IPS-NIHi11 (cell line): ENCODE measurements at places on chromosomes 7 and 10.

DNA sequence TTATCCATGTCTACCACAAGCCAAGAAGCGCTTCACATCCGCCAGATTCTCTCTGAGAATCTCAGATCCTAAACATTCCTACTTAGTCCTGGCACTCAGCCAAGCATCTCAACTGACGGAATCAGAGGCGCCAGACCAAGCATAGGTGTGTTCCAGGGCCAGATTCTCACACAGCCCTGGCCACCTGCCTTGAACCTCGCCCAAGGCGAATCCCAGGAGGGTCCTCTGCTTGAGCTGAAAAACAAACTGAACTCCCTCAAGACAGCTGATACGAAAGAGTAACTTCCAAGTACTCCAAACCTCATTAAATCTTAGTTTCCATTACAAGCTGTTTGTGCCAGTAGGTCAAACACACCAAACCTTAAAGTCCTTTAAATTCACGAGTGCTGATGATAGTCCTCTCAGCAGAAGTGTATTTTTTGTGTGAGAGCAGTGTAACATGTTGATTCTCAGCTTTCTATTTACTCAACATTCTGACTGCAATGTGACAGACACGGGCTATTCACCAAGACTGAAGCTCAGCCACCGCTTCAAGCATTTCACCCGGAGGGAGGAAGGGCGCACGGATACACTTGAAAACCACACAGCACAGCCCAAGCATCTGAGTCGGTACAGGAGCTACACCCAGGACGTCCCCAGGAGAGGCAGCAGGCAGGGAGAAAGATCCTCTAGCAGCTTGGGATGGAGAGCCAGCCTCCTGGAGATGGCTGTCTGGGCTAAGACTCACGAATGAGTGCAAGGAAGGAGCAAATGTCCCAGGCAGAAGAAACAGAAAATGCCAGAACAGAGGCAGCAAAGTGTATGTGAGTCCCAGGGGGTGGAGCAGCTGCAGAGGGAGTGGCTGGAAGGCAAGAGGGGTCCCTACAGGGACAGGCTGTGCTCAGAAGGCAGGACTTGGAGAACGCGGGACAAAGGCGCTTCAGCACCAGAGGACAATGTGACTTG, 6.0 kb downstream of the PARD3 start:
- DNase-seq, result no peak

- no peak for DNase-seq
Observed at GRCh38 chr7:1572111-1572822, 2.4 kb upstream of the PSMG3 start.

- no peak for DNase-seq
Observed at GRCh38 chr7:97513326-97513725, 218.6 kb upstream of the TAC1 start.

- no peak for DNase-seq
Observed at GRCh38 chr7:50376056-50376820, 71.7 kb downstream of the IKZF1 start.

DNA sequence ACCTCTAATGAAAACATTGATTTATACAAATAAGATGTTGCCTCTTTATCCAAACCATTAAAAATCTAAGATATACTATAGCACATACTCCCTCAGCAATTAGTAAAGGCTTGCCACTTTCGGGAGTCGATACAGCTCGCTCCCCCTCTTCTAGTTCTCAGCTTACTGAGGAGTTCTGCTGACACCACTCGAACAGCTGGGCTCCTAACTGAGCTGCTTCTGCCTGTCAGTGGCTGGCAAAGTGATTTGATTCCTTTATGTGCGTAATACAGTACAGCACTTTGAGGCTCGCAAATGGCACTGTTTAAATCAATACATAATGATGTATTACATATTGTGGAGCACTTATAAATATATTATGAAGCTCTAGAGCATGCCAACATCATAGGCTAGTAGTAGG, 241.8 kb downstream of the CREB5 start:
- DNase-seq, result no peak
